GF-D8 (cell line): ENCODE measurements at places on chromosomes 16 and 17.

- DNase-seq: no peak
These were observed 11.8 kb downstream of the GNAO1 start for GRCh38 chr16:56203052-56203451.

GRCh38 chr16:89917773-89918452 lies 749 bp upstream of the MC1R start:
- DNase-seq: peak; percentile 89

DNA sequence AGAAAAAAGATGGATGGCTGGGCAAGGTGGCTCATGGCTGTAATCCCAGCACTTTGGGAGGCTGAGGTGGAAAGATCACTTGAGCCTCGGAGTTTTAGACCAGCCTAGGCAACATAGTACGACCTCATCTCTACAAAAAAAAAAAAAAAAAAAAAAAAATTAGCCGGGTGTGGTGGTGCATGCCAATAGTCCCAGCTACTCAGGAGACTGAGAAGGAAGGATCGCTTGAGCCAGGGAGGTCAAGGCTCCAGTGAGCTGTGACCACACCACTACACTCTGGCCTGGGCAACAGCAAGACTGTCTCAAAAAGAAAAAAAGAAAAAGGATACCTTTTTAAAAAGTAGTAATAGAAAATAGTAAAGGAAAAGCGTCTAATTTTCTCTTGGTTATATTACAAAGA lies 20.7 kb downstream of the ZNF652 start:
- DNase-seq: no peak

DNA sequence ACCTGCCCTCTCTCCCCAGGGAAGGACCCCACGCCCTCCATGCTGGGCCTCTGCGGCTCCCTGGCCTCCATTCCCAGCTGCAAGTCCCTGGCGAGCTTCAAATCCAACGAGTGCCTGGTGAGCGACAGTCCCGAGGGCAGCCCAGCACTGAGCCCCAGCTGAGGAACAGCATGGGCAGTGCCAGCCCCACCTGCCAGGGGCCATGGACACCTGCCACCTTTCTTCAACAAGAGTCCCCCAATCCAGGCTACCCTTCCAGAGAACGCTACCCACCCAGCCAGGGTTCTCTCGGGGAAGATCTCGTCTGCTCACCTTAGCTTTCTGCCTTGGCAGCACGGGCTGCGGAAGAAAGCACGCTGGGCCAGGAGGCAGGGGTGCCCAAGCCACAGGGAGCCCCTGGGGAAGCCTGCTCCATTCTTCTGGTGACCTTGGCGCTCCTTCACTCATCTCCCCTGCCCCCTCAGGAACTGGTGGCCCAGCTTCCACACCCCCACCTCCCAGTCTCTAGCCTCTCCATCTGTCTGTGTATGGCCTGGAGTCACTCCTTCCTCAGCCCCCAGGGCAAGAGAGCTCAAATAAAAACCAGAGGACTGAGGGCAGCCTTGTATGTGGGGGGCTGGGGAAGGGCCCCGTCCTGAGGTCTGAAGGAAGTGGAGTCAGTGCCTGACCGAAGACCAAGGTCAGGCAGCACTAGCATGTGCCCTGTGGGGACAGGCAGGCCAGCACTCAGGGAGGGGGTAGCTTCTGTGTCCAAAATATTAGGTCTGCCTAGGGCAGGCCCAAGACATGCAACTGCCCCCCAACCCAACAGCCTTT lies 6.3 kb downstream of the SLC25A39 start:
- no peak for DNase-seq

- no peak for DNase-seq
These were observed 44.4 kb upstream of the ATP2A3 start for GRCh38 chr17:4008441-4009185.
